ENCODE measurements at places on chromosomes 7 and 10.

- DNase-seq = no peak
Measured at GRCh38 chr7:74175340-74175739, 1.2 kb downstream of the EIF4H start.

DNA sequence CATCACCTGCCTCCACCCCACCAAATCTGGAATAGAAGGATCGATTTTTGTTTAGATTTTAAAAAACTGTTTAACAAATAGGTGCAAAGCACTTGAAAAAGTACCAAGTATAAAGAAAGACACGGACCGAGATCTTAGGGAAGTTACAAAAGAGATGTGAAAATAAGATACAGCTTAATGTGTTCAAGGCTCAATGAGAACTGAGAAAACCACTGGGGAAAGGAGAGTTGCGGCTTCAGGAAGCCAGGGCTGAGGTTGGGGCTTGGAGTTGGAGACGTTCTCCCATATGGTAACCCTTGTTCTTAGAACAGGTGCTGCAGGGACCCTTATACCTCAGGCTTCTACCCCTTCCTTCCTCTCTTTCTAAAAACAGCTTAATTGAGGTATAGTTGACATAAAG lies 140.2 kb downstream of the FANK1 start:
- no peak for DNase-seq

GRCh38 chr10:72831696-72832409 lies 61.7 kb upstream of the OIT3 start:
- DNase-seq = no peak

GRCh38 chr10:131544495-131544894 lies 233.0 kb upstream of the TCERG1L start:
- no peak for DNase-seq

DNA sequence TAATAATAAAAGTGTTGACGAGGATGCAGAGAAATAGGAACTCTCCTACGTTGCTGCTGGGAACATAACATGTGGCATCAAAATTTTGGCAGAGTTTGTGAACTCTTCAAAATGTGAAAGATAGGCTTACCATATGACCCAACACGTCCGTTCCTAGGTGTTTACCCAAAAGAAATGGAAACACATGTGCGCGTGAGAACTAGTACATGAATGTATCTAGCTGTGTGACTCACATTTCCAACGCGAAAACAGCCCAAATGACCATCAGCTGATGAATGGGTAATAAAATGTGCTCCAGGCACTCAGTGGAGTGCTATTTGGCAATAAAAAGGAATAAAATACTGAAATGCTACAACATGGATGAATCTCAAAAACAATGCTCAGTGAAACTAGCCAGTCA lies 10.4 kb upstream of the ELFN1 start:
- no peak for DNase-seq

DNA sequence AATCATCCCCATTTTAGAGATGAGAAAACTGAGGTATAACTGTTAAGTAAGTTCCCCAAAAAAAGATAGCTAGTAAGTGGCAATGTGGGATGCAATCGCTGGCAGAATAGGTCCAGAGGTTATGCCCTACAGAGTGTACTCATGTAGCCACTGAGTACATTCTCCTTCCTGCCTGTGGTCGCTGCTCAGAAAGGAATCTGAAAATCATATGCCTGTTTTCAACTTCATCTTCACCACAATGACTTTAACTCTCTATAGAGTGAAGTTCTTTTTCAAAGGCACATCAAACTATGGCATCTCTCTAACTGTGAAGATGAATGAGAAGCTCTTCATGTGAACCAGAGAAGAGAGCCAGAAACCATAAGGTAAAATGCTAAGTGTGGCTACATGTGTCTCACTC lies 162.2 kb upstream of the SLC25A13 start:
- no peak for DNase-seq

- DNase-seq = no peak
Measured at GRCh38 chr10:52265131-52265926, 48.8 kb upstream of the DKK1 start.

DNA sequence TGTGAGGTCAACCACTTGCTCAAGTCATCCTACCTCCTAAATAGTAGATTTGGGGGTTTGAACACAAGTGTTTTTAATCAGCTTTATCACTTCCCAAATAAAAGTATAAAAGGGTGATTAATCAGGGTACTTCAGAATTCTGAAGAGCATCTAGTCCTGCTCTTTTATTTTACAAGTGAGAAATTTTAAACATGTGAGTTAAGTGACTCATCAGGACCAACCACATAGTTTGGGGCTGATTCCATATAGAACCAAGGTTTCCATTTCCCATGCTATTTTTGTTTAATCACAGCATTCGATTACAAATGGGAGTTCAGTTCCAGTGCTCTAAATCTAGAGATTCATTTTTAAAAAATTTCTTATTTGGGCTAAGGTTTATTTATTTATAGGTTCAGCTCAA lies 113.4 kb downstream of the GPR158 start:
- no peak for DNase-seq

All from NCI-H2171 treated with DMSO at 0.1 percent for 48 hours (cell line).